ENCODE measurements at places on chromosomes 4 and X.

DNA sequence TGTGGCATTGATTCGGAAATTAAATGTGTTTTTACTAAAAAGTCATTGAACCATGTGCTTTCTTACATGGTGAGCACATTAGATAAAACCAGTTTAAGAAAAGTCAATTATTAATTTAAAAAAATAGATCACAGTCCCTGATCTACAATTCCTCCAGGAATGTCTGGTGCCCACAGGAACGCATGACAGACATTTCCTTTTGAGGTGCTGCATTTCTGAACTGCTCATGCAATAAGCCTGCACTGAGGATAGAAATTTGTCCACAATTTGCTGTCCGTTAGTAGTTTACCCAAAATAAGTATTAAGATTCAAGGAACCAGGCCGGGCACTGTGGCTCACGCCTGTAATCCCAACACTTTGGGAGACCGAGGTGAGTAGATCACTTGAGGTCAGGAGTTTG lies 8.2 kb upstream of the ADAMTS3 start:
- DNase-seq, result no peak

DNA sequence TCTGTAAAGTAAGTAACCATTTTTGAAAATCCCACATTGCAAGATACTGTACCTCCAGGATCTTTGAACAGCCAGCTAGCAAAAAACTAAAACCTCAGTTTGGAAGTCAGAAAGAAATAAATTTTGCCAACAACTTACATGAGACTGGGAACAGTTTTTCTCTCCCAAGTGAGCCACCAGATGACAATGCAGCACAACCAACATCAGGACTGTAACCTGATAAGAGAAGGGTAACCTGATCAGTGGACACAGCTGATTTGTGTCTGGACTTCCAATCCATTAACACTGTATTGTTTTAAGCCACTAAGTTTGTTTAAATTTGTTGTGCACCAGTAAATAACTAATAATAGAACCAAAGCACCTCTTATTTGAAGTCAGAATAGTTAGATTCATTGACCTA lies 923.3 kb downstream of the FAT4 start:
- DNase-seq, result no peak

DNA sequence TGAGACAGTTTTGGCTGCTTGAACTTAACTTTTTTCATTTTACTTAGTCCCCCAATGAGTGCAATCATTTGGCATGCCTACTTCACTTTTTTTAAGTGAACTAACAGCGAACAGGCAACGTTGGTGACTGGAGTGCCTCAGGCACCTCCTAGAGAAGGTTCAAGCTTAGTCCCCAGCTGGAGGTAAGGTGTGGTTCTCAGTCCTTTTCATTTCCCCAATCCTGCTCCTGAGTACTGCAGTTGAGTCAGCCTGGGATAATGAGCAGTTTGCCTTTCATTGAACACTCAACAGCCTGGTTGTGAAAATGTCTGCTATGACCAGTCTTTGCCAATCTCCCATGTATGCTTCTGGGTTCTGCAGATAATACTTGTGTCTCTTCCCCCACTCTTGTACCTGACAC lies 109.5 kb downstream of the CDKL5 start:
- DNase-seq, result no peak

GRCh38 chr4:108117418-108118182 lies 51.1 kb downstream of the LEF1 start:
- no peak for DNase-seq

DNA sequence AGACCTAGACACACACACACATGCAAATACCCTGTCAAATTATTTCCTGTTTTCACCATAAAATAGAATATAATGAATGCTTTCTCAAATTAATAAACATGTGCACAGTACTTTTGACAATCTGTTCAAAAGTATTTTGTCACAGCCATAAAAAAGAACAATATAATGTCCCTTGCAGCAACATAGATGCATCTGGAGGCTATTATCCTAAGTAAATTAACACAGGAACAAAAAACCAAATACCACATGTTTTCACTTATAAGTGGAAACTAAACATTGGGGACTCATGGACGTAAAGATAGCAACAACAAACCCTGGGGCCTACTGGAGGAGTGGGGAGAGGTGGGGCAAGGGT lies 15.5 kb downstream of the RAB40A start:
- DNase-seq, result no peak

DNA sequence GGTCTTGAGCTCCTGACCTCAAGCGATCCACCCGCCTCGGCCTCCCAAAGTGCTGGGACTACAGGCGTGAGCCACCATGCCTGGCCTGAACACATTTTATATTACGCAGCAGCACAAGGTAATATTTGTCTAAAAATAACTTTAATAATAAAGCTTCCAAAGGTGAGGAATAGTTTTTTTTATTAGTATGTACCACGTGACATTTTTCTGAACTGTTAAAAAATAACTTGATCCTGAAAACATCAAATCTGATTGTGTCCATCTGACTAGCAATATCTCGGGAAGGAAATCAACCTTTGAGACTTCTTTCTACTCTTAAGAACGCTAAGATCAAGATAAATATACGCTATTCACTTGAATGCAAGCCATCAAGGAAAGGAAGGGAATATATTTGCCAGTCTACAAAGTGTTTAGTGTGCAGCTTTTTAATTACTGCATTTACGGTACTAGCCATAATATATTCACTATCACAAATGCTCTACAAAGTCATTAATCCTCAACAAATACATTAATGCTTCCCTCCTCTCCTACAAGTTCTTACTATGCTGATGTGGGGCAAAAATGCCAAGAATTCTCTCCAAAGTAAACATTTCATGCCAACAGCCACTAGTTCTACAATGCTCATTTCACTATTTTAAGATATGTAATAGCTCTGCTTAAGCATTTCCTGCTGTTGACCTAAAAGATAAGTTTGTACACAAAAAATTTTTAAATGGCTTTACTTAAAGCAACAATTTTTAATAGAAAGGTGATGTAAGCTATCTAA lies 143.6 kb downstream of the APBB2 start:
- DNase-seq, result no peak

GRCh38 chr4:175787546-175787945 lies 24.5 kb downstream of the GPM6A start:
- no peak for DNase-seq

- DNase-seq, result no peak
These were observed 7.6 kb downstream of the CLCN5 start for GRCh38 chrX:49930039-49930438.

GRCh38 chr4:139951021-139951420 lies 203.0 kb downstream of the MAML3 start:
- no peak for DNase-seq

DNA sequence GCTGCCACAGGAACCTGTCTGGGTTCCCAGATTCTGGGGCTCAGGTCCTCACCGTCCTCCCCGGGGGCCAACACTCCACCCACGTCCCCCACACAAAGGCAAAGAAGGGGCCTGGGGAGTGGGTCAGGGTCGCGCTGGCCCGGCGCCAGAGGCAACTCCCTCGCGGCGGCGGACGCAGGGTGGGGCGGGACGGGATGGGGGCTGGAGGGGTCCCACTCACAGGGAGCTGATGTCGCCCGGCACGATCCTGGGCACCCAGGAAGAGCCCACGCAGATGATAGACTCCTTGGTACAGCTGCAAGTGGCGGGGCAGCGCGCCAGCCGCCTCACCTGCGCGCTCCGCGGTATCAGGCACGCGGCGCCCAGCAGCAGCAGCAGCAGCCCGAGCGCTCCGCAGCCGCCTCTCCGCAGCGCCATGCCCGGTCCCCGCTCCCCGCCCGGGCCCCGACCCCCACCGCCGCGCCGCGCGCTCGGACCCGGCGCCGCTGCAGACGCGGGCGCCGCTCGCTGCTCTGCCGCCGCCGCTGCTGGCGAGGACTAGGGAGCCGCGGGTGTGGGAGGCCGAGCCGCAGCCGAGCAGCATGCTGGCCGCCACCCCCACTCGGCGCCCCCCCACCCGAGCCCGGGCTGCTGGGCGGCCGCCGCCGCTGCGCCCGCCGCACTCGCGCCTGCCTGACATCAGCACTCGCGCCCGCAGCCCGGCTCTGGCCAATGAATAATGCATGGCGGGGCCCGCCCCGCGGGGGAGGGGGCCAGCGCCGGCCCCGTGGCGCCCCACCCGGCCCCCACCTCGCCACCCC lies at the start of gene LGI2:
Gene LGI2 (minus strand): TSS at position 670 of the 800 bp plus-strand sequence. CDS start 253 bp downstream, at position 417.
- no peak for DNase-seq

- no peak for DNase-seq
These were observed 84.9 kb downstream of the DMD start for GRCh38 chrX:33126469-33126868.

- DNase-seq, result no peak
These were observed 22.7 kb downstream of the NOP14 start for GRCh38 chr4:2940267-2941137.

GRCh38 chr4:29566371-29566770 lies 1153.8 kb upstream of the PCDH7 start:
- no peak for DNase-seq

DNA sequence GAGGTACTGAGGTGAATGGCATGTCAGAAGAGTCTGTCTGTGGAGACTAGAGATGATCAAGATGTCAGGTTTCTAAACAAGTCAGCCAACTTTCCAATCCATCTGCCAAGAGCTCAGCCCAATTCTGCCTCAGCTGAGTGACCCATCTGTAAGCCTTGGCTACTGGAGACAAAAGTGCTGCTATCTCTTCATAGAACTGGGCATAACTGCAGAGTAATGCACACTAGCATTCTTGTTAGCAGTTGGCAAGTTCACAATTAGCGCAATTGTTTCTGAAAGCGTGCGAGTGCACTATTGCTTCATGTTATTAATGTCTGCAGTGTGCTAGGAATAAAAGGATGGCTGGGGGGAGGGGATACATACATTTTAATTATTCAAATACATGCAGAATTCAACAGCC lies 32.9 kb upstream of the SH3D19 start:
- no peak for DNase-seq

DNA sequence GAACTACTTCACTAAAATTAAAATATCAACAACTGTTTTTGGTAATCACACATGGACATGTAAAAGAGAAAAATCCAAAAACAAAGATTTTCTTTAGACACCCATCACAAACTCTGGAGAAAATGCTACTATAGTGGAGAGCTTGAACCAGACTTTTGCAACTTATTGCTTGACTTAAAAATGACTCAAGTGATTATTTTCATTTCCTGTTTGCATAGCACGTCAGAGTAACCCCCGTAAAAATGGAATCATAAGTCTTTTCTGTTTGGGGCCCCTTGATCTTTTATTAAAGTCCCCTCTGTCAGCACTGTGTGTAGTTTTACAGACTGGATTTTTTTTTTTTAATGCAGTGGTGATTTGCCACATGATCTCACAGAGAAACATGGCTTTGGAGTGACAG lies 79.5 kb downstream of the PRKG2 start:
- DNase-seq, result no peak

GRCh38 chr4:23022032-23022431 lies 329.3 kb downstream of the GBA3 start:
- no peak for DNase-seq

DNA sequence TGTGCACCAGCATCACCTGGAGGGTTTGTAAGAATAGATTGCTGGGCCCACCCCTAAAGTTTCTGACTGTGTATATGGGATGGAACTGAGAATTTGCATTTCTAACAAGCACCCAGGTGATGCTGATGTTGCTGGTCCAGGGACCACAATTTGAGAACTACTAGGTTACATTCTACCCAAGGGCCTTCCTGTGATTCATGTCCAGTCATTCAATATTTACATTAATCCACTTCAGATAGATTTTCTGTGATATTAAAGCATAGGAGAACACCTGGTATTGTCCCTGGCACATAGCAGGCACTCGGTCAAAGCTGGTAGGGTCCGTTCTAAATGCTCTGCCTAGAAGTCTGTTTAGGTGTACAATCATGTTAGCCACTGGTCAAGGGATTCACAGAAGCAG lies 19.5 kb upstream of the XPNPEP2 start:
- DNase-seq, result no peak

DNA sequence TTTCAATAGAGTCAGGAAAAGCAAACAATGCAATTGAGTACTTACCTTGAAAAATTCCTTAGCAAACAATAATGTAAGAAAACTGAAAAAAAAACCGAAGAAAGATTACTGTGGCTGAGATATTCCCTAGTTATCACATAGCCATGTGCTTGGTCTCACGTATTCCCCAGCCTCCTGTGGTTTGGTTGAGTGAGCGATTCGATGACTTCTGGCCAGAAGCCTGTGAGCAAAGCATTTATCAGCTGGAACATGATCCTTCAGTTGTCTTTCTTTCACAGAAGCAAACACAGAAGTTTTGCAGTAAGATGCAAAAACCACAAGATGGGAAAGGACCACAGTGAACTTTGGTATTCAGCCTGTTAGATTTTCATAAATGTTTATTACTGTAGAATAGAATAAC lies 1754.3 kb upstream of the AGA start:
- no peak for DNase-seq

DNA sequence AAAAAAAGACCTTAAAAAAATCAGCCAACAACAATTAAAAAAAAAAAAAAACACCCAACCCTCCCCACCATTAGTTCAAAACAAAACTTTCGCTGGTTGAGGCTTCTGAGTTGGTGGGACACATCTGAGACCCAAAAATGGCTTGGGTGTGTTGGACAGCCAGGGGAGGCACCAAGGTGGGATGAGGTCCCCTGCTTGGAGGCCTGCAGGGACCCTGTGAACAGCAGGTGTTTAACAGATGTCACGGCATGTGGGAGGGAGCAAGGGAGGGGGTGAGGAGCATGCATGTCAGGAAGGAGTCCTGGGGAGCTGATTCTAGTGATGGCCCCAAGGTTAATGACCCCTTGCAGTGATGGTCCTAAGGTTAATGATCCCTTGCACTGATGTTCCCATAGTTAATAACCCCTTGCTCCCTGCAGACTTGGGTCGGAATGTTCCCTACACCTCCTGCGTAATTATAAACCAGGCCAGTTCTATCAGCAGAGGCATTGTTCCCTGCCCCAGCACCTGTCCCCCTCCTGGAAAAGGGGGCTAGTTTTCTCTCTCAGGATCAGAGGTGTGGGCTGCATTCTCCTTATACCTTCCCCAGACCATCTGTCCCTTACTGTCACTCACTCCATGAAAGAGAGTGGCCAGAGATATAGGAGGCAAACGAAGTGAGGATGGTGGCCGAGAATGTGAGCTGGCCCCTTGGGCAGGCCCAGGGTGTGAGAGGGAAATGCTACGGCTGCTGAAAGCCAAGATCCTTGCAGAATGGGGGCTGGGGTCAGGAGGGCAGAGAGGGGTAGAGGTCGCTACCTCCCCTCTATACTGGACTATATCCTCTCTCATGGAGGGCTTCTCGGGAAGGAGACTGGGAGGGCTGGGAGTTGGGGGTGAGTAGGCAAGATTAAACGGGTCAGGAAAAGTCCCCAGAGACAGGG lies 2.3 kb upstream of the FOXP3 start:
- DNase-seq, result no peak

- no peak for DNase-seq
These were observed at the start of gene TRIM61 for GRCh38 chr4:164977243-164978164. Gene TRIM61, minus strand, starts transcription at chr4:164977657. Its CDS starts 7,655 bp downstream, at chr4:164970002.

DNA sequence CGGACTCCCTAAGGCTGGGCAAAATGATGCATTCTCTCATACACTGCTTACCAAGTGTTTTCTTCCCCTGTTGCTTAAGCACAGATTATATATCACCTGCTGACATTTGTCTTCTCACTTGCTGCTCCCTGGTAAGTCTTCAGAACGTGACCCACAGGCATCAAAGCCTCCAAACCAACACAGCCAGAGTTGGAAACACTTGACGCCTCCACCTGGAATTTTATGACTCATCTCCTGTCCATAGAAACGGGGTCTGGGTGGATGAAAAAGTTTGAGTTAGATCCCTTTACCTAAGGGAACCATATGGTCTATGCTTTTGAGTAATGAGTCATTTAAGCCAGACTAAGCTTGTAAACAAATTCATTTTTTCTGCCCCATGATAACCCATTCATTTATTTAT lies 251.6 kb downstream of the USP46 start:
- DNase-seq, result no peak

GRCh38 chr4:83248486-83248885 lies 36.1 kb downstream of the COQ2 start:
- no peak for DNase-seq
